OCI-M1 (cell line): ENCODE measurements at places on chromosomes 4 and X.

DNA sequence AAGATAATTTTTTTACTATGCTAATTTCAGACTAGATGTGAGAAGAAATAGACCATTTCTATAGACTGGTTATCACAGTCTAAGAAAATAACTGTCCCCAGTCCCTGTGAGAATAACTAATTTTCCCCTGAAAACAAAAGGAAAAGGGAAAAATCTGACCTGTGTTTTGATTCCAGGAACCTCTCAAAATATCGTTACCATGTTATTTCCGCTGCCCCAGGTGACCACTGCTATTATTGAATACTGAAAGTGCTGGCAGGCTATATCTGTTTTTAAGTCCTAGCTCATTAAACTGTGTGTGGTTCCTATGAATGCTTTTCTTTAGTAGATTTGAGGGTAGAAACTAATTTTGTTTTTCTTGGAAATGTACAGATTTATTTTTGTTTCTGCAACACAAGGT, 83.6 kb downstream of the GAB1 start:
- no peak for DNase-seq

DNA sequence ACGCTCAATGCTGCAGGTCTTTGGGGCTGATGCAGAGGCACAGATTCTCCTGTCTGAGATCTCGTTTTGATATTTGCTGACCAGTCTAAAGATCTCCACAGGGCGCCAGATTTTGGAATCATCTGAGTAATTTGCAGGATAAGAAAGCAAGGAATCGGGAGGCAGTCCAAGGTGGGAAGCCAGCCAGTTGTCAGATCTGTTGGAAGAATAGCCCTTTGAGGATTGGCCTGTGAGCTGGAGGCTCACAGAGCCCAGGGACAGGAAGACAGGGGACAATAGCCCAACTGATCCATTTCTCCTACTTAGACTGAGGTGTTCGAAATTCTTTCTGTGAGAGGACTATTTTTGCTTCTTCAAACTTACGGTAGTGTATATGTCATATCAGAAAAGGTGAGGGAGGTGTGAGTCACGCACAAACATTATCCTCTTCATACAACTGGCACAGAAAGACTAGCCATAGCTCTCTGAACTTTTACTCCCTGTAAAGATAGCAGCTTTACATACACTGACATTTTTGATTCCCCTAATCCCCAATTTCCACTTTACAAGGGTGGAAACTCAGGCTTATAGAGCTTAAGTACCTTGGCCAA, 8.8 kb downstream of the DIPK2B start:
- no peak for DNase-seq

- no peak for DNase-seq
Observed at GRCh38 chr4:37982736-37983135, 22.5 kb downstream of the PTTG2 start.

GRCh38 chr4:62301500-62301899, 1101.4 kb downstream of the ADGRL3 start:
- DNase-seq: no peak

- DNase-seq: no peak
Observed at GRCh38 chr4:45183905-45184304, 457.5 kb upstream of the GNPDA2 start.

GRCh38 chrX:114251575-114251974, 332.3 kb upstream of the HTR2C start:
- no peak for DNase-seq

DNA sequence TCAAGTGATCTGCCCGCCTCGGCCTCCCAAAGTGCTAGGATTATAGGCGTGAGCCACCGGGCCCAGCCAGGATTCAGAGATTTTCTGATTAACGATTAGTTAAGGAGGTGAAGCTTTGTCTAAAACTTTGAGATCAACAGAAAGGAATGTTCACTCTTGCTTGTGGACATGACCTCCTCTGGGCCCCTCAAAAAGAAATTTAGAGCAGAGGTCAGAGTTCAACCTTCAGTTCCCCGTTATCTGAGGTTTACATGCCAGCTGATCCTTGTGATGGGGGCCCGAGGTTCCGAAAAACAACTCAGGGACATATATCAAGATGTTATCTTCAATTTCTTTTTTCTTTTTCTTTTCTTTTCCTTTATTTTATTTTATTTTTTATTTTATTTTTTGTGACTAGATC, 54.6 kb downstream of the DDX3X start:
- no peak for DNase-seq

DNA sequence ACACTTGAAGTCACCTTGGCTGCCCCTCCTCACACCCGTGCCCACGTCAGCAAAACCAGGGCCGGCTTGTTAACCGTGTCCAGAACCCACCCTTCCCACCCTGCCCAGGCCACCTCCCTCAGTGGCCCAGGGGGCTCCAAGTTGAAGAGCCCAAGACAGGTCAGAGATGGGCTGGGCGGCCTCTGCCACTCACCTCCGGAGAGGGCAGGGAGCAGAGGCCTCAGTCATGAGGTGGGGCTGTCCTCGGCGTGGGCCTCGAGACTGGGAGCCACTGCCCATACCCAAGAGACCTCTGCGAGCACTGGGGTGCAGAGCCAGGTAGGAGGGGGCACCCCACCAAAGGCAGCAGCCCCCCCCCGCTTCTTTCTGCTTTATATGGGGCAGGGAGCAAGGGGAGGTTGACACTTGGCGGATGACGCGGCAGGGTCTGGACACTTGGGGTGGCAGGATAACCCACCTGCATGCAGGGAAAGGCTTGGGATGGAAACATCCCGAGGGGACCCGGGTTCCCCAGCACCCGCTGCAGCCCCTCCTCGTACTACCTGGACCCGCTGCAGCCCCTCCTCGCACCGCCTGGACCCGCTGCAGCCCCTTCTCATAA, 38.0 kb upstream of the SPON2 start:
- DNase-seq: no peak

- no peak for DNase-seq
Observed at GRCh38 chrX:94850811-94851210, 1176.8 kb downstream of the FAM133A start.

- DNase-seq: peak; percentile 4
Observed at GRCh38 chrX:96707804-96708203, 23.2 kb downstream of the DIAPH2 start.

- peak; percentile 79 for DNase-seq
Observed at GRCh38 chr4:3201718-3202702, 46.9 kb upstream of the MSANTD1 start.

DNA sequence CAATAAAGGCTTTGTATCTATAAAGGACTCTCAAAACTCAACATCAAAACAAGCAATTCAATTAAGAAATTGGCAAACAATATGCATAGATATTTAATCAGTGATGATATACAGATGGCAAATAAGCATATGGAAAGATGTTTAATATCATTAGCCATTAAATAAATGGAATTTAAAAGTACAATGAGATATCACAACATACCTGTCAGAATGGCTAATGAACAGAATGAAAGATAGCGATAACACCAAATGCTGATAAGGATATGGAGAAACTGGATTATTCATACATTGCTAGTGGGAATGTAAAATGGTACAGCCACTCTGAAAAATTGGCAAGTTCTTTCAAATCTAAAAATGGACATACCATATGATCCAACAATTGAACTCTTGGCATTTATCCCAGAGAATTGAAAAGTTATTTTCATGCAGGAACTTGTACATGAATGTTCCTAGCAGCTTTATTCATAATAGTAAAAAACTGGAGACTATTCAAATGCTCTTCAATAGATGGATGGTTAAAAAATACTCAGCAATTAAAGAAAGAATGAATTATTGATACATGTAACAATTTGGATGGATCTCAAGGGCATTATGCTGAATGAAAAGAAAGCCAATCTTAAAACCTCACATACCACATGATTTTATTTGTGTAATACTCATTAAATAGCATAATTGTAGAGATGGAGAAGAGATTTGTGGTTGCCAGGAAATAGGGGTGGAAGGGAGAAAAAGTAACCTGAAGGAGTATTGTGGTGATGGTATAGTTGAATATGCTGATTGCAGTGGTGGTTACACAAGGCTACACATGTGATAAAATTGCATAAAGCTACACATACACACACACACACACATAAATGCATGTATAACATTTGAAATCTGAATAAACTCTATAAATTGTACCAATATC, 45.9 kb upstream of the ALG13 start:
- no peak for DNase-seq

- DNase-seq: no peak
Observed at GRCh38 chrX:50978920-50979682, 68.6 kb downstream of the BMP15 start.

DNA sequence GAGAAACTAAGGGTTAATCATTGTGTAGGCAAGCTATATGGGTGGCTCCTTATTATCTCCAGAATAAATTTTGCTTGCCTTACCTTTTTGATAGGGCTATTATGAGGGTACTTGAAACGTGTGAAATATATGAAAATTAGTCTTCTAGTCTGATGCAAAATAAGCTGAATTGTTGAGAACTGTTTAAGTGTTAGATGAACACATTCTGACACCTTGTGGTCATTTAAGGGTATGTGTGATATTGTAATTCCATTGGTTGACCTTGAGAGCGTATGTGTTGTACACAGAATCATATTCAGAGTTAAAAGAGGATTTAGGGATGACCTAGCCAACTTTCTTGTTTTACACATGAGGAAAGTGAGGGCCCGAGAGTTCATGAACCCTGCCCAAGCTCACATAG, 44.6 kb upstream of the LINC00632 start:
- DNase-seq: peak; percentile 13

GRCh38 chr4:5568336-5568735, 140.0 kb downstream of the EVC2 start:
- no peak for DNase-seq

DNA sequence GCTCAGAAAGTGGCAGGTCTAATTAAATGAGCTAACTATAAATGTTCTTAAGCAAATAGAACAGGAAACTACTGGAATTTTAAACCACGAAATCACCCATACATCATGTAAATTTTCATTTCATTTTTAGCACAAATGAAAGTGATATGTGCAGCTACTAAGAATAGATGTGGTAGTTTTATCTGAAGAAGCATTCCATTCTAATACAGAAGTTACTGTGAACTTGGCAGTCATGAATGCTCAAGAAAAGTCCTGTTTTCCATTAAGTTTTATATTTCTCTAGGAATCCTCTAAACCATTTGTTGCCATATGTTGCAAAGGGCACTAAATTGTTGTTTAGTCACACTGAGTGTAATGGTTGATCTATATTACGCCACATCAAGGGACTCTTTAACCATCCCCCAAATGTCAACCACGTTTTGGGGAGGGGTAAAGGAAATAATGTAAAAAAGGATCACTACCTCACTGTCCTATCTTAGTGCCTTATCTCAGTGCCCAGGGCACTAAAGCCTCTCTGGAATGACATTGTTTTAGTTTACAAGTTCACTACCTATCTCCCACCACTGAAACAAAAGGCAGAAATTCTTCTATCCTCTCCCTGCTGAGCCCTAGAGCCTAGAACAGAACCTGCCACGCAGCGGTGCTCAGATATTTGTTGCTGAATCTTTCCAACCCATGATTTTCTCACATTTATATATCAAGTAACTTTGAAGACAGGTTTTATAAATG, 118.0 kb downstream of the SHISA3 start:
- DNase-seq: peak; percentile 17

GRCh38 chr4:100581337-100581736, 63.5 kb upstream of the EMCN start:
- no peak for DNase-seq

- DNase-seq: peak; percentile 16
Observed at GRCh38 chrX:20320461-20321159, 53.9 kb upstream of the RPS6KA3 start.

- DNase-seq: no peak
Observed at GRCh38 chrX:45050558-45050957, 150.1 kb downstream of the DIPK2B start.

GRCh38 chr4:176988226-176988625, 195.5 kb upstream of the VEGFC start:
- DNase-seq: peak; percentile 42

- DNase-seq: peak; percentile 89
Observed at GRCh38 chrX:77788050-77788449, 2.0 kb upstream of the ATRX start.

GRCh38 chrX:53262189-53262917, 19.0 kb downstream of the IQSEC2 start:
- peak; percentile 7 for DNase-seq

DNA sequence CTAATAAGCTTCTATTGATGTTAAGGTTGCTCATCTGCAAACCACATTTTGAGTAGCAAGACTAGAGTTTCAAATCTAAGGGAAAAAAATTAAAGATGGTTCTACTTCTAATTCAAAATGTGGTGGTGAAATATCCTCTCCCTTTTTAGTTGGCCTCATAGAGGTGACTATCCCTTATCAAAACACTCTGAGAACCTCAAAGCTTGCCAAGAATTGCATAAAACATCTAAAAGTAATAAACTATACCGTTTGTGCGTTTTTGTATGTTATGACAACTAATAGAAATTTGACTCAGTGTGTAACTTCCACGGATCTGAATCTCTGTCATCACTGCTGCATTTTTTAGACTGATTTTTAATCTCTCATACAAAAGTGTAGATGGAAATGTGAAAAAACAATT, 672.8 kb upstream of the GALNT7 start:
- no peak for DNase-seq

GRCh38 chrX:65578346-65578745, 43.8 kb upstream of the LAS1L start:
- no peak for DNase-seq

GRCh38 chr4:156764846-156765245, 206.8 kb downstream of the PDGFC start:
- no peak for DNase-seq

DNA sequence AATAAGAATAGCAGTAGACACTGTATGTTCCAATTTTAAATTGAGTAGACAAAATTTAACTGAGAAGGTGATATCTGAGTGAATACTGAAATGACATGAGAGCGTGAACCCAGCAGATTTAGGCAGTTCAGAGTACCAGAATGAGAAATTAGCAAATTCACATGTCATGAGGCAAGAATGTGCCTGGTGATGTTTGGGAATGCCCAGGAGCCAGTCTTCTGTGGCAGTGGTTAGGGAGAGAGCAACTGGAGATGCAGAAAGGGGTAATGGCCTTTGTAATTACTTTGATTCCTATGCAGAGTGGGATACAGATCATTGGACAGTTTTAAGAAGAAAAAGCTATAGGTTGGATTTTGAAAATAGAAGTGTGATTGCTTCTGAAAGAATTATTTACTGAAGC, 621.9 kb downstream of the TECRL start:
- DNase-seq: no peak

- DNase-seq: no peak
Observed at GRCh38 chr4:116585246-116585645, 500.1 kb downstream of the TRAM1L1 start.

GRCh38 chrX:46649421-46650260, 76.1 kb downstream of the CHST7 start:
- DNase-seq: peak; percentile 43

- no peak for DNase-seq
Observed at GRCh38 chr4:30653291-30653690, 66.9 kb upstream of the PCDH7 start.

DNA sequence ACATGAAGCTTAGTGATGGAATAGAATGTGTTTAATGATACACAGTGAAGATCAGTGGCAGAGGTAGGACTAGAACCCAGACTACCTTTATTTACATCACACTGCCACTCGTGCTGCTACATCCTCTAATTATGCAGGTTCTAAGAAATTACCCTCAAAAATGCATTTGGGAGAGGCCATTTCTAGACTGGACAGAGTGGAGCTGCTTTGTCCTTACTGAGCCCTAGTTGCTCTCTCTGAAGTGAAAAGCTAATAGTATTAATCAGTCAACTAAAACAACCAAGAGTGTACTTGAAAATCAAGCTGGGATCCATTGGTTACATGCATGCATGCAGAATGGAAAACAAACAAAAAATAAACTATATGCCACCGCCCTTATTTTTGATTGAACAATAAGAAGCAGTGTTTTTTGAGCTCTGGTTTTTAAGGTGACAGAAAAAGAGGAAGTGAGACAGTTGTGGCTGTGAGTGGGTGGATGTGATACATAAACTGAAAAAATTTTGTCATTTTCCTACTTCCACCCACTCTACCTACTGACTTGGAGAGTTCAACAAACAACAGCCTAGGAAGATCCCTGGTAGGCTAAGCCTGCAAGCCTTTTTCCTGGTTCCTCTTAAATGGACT, 6.8 kb upstream of the VSIG4 start:
- peak; percentile 85 for DNase-seq
